Brain pericyte (primary cell): ENCODE measurements at places on chromosomes 7 and 10.
A peak's percentile ranks its signal among the peaks of the same experiment; 100 is the strongest.

DNA sequence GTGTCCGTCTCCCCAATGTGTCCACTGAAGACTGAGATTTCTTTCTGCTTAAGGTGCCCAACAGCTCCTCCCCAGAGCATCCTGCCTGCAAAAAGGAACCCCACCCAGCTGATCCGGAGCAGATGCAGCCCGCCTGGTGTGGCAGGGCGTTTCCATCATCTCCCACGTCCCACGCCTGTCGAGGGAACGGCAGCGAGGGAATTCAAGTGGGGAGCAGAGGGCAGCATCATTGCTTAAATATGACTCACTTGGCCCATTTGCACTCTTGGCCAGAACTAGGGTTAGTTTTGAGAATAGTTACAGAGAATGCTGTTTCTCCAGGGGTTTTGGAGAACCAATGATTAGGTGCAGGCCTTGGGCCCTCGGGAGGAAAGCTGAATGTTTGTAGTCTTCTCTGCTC lies 20.8 kb downstream of the VWA2 start:
- no peak for DNase-seq

DNA sequence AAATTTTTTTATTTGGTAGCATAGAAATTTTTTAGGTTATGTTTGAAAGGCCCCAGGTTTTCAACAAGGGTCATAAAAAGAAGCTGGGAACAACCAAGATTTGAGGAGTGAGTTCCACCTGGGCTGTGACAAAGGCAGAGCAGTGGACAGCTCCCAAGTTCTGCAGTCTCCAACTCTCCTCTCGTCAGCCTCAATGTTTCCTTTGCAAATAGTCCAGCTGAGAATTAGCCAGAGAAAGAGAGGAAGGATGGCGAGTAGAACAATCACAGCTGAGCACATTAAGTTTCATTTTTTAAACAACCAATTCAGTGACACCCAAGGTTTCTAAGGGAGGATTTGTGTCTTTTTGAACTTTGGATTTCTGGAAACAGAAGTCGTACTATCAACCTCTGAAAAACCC lies 143.2 kb downstream of the NRCAM start:
- no peak for DNase-seq

DNA sequence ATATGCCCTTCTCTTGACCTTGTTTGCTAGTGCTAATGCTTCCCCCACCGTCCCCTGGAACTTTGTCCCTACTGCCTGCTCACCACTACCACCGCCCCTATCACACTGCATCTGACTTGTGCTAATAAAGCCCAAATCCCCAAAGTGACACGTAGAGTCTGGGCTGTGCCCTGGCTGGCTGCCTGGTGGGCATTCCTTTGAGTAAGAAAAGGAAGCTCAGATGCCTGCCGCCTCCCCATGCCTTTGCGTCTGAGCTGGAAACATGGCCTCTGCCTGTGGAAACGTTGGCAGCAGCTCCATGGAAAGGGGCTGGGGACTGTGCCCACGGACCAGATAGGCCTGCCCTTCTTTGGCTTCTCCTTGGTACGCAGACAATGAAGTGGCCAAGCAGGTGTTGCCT lies 138.3 kb downstream of the CYP26A1 start:
- no peak for DNase-seq

- DNase-seq, result no peak
Measured at GRCh38 chr10:13787015-13787421, 200.3 kb downstream of the PRPF18 start.

DNA sequence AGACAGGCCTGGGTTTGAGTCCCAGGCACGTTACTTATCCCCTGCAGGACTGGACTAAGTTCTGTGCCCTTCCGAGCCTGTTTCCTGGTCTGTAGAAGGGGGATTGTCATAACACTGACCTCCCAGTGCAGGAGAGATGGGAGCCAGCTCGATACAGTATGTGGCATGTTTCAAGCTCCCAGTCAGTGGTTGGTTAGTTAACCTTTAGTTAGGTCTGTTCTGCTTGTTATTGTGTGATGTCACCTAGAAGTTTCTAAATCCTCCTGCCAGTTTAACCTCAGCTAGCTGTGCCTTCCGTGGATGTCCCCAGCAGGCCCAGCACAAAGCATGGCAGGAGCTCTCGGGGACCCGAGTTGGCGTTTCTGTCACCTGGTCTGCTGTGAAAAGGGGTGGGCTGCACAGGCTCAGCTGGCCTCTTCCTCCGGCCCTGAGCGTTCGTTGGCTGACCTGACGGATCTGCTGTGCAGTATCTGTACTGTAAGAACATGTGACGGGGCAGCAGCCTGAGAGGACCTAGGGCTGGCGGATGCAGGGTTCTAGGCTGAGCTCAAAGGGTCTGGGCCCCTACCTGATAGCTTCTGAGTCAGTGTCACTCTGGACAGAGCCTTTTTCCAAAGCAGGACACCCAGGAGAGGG lies 53.0 kb downstream of the SPOCK2 start:
- DNase-seq, result no peak

DNA sequence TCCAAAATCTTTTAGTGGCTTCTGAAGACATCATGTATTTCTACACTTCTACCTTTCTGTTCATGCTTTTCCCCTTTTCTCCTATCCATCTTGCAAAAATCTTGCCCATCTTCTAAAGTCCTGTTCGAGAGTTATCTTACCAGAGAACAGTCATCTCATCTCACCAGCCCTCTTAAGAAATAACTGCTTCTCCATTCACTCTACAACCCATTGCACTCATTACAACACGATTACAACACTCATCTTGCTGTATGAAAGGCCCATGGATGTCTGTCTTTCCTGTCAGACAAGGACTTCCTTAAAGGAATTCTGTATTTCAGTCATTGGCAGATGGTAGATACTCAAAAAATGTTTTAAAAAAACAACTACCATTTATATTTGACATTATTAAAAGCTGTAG lies 30.8 kb downstream of the ZNF438 start:
- no peak for DNase-seq

DNA sequence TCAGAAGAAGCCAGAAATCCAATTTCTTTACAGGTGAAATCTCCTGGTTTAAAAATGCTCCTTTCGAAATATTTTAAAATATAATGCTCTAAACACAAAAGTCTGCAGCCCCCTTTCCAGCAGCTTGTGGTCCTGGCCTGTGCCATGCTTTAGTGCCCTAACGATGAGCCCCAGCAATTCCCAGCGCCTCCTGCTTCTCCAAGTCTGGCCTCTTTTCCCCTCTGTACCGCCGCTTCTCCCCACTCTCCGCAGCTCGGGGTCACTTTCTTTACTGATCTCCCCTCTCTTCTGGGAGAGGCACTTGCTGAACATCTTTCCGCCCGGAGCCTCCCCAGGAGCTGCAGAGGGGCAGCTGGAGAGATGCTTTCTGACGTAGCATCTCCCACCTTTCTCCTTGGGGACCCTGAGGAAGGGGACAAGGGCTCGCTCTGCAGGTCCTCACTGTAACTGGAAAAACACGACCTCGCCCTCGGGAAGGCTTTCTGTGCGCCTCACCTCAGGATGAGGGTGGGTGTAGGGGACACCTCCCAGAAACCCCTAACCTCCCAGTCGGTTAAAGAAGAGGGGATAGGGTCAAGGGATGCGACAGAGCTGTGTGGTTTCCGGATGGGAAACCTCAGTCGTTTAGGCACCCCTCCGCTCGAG lies 565 bp upstream of the INA start:
- DNase-seq, result no peak

DNA sequence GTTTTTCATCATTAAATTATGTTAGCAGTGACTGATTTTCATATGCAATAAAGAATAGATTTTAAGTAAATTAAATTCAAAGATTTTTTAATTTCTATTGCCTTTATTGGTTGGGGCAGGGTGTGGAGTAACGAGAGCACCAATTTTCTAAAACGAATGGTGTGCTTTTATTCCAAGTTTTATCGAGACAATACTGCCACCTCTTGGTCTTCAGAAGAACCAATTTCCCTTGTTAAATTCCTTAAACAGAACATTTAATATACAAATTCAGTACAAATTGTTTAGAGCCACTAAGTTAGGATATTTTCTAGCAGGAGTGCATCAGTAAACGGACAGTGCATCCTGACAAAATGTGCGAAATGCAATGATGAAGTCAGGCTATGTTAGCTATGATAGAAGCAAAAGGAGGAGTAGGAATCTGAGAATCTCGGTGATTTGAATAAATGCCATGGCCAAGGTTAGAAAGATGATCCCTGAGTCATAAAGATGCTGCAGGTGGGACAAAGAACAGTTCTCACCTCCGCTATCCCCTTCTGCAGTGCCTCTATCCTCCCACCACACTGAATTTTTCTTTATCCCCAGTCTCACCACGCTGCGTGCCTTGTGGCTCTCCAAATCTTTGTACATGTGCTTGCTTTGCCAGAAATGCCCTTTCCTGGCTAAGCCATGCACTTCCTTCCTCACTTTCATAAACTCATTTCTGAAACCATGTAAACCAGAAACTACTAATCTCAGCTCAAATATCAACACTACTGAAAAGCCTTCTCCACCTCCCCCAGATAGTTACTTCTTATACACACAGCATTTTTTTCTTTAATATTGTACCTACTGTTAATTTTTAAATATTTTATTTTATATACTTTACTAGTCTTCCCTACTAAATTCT lies 31.9 kb upstream of the AGBL3 start:
- DNase-seq, result no peak

DNA sequence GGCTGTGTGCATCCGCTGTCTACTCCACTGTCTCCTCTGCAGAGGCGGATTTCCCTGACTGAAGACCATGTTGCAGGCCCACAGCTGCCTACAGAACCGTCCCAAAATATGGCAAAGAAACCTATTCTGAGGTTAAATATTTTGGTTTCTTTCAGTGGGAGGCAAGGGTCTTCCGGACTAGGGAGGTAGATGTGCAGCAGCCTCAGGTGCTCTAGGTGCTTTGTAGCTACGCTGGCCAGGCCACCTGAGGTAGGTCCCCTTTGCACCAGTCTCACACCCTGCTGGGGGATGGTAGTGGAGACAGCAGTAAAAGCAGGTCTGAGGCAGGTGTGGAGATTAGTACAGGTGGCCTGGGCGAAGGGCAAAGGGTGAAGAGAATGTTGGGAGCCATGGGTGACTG lies 8.2 kb upstream of the PILRB start:
- no peak for DNase-seq

- DNase-seq, result no peak
Measured at GRCh38 chr10:78301481-78301880, 267.8 kb downstream of the RPS24 start.

GRCh38 chr7:4079956-4080355 lies 602.1 kb upstream of the FOXK1 start:
- no peak for DNase-seq

- DNase-seq, result peak; percentile 91
Measured at GRCh38 chr7:3267966-3268690, 32.9 kb upstream of the SDK1 start.

- no peak for DNase-seq
Measured at GRCh38 chr7:100088621-100089457, at the start of gene COPS6. Gene COPS6, plus strand, starts transcription at chr7:100088969. Its CDS starts 22 bp downstream, at chr7:100088991.

DNA sequence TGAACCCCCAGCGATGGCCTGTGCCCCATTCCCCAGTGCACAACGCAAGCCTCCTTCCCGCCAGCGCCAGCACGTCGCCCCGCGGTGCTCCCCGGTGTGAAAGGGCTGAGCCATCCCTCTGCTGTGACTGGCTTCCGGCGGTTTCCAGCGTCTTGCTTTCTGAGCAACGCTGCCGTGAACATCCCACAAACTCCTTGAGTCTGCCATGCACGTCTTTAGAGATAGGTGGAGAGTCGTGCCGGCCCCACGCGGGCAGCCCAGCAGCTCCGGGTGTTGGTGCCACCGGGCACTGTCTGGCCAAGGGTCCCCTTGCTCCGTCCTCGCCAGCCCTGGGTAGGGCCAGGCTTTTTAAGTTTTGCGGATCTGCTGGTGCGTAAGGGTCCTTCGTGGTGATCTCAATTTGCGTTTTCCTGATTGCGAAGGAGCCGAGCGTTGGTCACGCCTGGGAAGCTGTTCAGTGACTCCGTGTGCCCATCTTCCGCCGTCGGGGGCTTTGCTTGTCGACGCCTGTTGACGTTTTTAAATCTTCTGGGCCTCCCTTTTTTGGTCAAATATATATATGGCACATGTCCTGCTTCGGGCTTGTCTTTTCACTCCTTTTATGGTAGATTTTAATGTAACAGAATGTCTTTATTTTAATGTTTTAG lies 70.6 kb downstream of the FOXL3 start:
- DNase-seq, result no peak

- no peak for DNase-seq
Measured at GRCh38 chr10:27341001-27341400, 100.4 kb upstream of the ACBD5 start.

DNA sequence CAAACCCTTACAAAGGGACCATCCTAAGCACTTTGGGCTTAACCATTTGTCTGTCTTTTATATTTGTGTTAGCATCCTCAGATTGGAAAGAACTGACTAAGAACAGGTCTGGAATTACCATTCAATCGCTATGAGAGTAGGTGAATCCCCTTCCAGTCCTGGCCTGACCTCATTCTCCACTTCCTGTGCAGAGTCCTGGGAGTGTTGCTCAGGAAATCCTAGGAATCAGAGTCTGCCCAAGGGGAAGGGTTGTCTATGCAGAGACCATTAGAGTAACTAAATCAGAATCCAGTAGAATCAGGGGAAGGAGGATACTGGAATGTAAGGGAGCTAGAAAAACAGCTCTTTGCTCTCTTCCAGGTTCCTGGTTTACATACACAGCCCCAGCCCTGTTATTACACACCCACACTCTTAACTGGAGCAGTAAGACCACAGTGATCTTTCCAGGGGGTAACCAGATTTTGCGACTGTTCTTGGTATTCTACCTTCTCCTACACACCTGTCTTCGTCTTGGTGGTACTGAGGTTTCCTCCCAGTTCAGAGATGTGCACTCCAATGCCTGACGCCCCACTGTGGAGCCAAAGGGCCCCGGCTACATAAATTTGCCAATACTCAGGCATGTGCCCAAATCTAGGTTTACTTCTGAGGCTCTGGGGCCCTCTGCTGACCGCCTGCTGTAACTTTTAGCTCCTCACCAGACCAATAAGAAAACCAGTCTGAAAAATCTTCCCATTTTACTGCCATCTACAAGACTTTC lies 103.7 kb downstream of the RNF216 start:
- no peak for DNase-seq

DNA sequence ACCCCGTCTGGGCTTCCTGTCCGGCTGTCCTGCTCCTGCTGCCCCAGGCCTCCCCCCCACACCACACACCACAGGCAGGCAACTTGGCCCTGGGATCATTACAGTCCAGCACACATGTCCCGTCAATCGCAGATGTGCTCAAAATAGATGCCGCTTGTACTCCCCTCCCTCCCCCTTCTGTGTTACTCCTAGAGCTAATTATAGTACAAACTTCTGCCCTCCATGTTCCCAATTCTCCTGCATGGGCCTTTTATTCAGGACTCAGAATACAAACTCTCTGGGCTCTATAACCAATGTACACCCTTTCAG lies at the start of gene SYNPO2L:
TSS of gene SYNPO2L (minus strand) at position 40 of the 309 bp plus-strand sequence. CDS start 107 bp downstream, outside the sequence.
- no peak for DNase-seq

DNA sequence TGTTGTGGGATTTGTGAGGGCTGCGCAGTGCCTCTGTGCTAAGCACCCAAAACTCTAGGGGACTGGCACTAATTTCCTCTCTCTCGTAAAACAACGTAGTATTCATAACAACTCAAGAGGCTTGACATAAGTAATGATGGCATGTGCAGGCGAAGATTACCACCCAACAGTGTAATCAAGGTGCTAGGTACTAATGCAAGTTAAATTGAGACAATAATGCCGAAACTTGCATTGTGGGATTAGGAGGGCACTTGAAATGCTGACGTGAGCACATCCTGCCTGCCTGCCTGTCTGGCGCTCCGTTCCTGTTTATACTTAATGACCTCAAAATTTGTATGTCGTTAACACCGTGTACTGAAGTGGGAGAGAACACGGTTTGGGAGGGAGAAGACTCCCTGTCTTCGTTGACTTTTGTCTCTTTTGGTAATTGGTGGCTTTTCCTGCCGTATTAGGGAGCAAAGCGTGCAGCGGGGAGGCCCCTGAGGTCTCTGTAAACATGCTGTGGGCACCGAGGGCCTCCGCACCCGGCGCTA lies 139.0 kb downstream of the MGMT start:
- no peak for DNase-seq
